ENCODE measurements at places on chromosomes 6 and 20. TPM values are rescaled to one million over a fixed set of nuclear protein-coding genes. Genes with fewer than 3 reads are reported as not detected.

Gene NKAIN2
- total RNA-seq = not detected

Gene MRPS26
- total RNA-seq = 84.3 TPM

Gene PI16
- total RNA-seq = 0.59 TPM

Gene BPIFB4
- total RNA-seq = not detected

Gene PHACTR3
- total RNA-seq = not detected

Gene ZHX3
- total RNA-seq = 13.3 TPM

Gene SYCP2L
- 4.9 TPM for total RNA-seq

Gene ZNF217
- total RNA-seq = 33.8 TPM

Gene TBXT
- not detected for total RNA-seq

DNA sequence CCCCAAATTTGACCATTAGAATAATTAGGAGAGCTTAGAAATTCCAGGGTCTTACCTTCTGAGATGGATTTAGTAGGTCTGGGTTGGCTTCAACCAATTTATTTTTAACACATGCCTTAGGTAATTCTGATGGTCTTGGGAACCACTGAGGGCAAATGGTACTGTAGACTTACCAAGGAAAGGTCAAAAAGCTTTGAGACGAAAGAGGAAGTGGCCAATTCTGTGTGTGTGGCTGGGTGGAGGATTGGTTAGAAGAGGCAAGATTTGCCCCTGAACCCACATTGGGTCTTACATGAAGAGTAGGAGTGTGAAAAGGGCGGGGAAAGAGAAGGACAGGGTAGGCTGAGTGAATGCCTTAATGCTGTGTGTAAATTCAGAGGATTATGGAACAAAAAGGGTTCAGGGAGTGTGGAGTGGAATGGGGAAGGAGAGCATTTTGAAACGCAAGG, 2.7 kb downstream of the ITCH start:
- H3K4me3 ChIP-seq = no peak overlapping the region
- H3K36me3 ChIP-seq = peaks cover 9% of the 10 kb centered on the region
- DNase-seq = no peak

- H3K4me3 ChIP-seq = no peak overlapping the region
- no peaks in the 10 kb centered on the region for H3K4me1 ChIP-seq
- H3K36me3 ChIP-seq = no peaks in the 10 kb centered on the region
- no peak overlapping the region for H3K27ac ChIP-seq
These were observed 38.7 kb upstream of the ZBP1 start for GRCh38 chr20:57658833-57659516.

- no peak overlapping the region for H3K4me3 ChIP-seq
- H3K4me1 ChIP-seq = no peaks in the 10 kb centered on the region
- H3K27me3 ChIP-seq = no peaks in the 10 kb centered on the region
- H3K36me3 ChIP-seq = no peaks in the 10 kb centered on the region
These were observed 401.1 kb downstream of the CD83 start for GRCh38 chr6:14518515-14519217.

GRCh38 chr6:110933912-110934311, 24.6 kb upstream of the GTF3C6 start:
- H3K36me3 ChIP-seq = no peaks in the 10 kb centered on the region
- no peak for DNase-seq
- H3K27me3 ChIP-seq = no peaks in the 10 kb centered on the region
- H3K27ac ChIP-seq = no peak overlapping the region
- H3K4me1 ChIP-seq = no peaks in the 10 kb centered on the region
- H3K4me3 ChIP-seq = no peak overlapping the region

GRCh38 chr6:103799971-103800670, 1059.6 kb downstream of the HACE1 start:
- H3K4me1 ChIP-seq = no peaks in the 10 kb centered on the region
- no peak overlapping the region for H3K4me3 ChIP-seq
- H3K27me3 ChIP-seq = no peaks in the 10 kb centered on the region

GRCh38 chr6:158854214-158855101, 35.3 kb upstream of the EZR start:
- no peak for DNase-seq
- H3K27me3 ChIP-seq = no peaks in the 10 kb centered on the region
- H3K27ac ChIP-seq = peak overlapping the region; percentile 85
- peaks cover 74% of the 10 kb centered on the region for H3K4me1 ChIP-seq
- H3K36me3 ChIP-seq = no peaks in the 10 kb centered on the region

DNA sequence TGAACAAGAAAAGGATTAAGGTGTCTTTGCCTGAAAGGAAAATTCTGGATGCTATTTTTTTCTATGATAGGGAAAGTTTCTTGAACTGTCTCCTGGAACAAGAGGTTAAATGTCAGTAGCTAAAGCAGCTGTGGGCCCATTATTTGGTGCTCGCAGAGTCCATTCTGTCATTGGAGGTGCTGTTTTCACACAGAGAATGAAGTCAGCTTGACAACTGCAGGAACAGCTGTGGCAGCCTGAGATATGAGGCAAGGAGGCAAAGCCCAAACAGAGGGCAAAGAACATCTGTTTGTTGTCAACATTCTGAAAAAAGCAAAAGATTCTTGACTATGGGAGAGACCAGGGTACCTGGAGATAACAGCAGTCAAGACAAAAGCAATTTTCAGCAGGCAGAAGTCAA, 548.2 kb downstream of the KIF16B start:
- no peaks in the 10 kb centered on the region for H3K27me3 ChIP-seq
- no peaks in the 10 kb centered on the region for H3K36me3 ChIP-seq
- no peak overlapping the region for H3K27ac ChIP-seq
- no peaks in the 10 kb centered on the region for H3K4me1 ChIP-seq

DNA sequence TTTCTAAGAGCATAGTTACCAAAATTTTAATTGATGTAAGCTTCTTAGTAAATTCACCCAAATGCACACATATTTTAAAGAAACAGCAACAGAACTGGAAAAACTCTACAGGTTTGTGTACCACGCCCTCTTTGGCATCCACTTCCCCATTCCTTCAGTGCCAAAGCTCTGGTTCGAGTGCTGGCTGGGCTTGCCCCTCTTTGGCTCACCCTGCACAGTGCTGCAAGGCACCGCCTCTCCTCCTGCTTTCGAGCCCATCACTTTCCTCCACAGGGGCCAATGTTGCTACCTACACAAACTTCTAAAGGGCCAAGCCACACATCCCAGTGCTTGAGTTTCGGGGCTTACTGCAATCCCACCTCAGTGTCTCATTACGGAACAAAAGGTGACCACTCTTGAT, 9.6 kb downstream of the LRP11 start:
- no peaks in the 10 kb centered on the region for H3K27me3 ChIP-seq
- no peak for DNase-seq
- H3K4me1 ChIP-seq = peaks cover 38% of the 10 kb centered on the region

GRCh38 chr6:5203546-5203945, 57.2 kb downstream of the LYRM4 start:
- no peaks in the 10 kb centered on the region for H3K27me3 ChIP-seq
- no peak for DNase-seq
- H3K4me3 ChIP-seq = no peak overlapping the region

GRCh38 chr6:170160628-170161611, 130.0 kb downstream of the DLL1 start:
- H3K27ac ChIP-seq = peak overlapping the region; percentile 62
- H3K4me3 ChIP-seq = peak overlapping the region; percentile 91
- peaks cover 10% of the 10 kb centered on the region for H3K4me1 ChIP-seq
- DNase-seq = no peak

- DNase-seq = no peak
- no peak overlapping the region for H3K4me3 ChIP-seq
- no peaks in the 10 kb centered on the region for H3K4me1 ChIP-seq
These were observed 17.6 kb upstream of the COL12A1 start for GRCh38 chr6:75223428-75223827.

DNA sequence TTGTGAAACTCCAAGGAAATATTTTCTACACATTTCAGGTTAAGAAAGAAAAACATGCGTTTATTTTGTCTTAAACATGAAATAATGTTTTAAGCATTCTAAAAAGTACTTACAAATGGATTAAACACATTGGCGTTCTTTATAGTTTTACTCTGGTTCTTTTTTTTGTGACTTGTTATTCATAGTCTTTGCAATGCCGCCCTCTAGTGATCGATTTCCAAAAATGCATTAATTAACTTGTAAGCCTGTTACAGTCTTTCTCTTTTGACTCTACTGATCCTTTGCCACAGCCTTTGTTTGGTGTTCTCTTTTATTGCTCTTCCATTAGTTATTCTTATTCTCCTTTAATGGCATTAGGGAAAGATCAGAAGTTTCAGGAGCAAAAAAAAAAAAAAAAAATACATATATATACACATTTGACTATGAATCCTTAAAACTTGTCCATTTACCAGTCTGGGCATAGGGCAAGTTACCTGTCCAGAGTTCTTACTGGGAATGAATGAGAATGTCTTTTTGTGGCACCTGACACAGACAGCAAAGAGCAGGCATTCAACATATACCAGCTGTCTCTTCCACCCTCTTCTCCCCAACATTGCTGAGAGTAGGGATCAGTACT, 59.9 kb downstream of the MACROD2 start:
- H3K4me3 ChIP-seq = no peak overlapping the region
- H3K36me3 ChIP-seq = no peaks in the 10 kb centered on the region
- H3K27ac ChIP-seq = no peak overlapping the region
- H3K4me1 ChIP-seq = no peaks in the 10 kb centered on the region

GRCh38 chr20:21522481-21523280, 8.8 kb upstream of the NKX2-2 start:
- no peaks in the 10 kb centered on the region for H3K4me1 ChIP-seq
- H3K27me3 ChIP-seq = peaks cover 14% of the 10 kb centered on the region
- H3K4me3 ChIP-seq = no peak overlapping the region
- no peak overlapping the region for H3K27ac ChIP-seq
- no peaks in the 10 kb centered on the region for H3K36me3 ChIP-seq

GRCh38 chr6:68043122-68043398, 592.0 kb upstream of the ADGRB3 start:
- no peak for DNase-seq
- no peak overlapping the region for H3K4me3 ChIP-seq
- H3K27me3 ChIP-seq = no peaks in the 10 kb centered on the region
- no peak overlapping the region for H3K27ac ChIP-seq
- no peaks in the 10 kb centered on the region for H3K4me1 ChIP-seq

All from HCT116 (cell line).